GM12865 (cell line): ENCODE measurements at places on chromosomes 7 and 10.

- peak; percentile 10 for DNase-seq
Observed at GRCh38 chr10:101444058-101444898, 90.3 kb downstream of the BTRC start.

DNA sequence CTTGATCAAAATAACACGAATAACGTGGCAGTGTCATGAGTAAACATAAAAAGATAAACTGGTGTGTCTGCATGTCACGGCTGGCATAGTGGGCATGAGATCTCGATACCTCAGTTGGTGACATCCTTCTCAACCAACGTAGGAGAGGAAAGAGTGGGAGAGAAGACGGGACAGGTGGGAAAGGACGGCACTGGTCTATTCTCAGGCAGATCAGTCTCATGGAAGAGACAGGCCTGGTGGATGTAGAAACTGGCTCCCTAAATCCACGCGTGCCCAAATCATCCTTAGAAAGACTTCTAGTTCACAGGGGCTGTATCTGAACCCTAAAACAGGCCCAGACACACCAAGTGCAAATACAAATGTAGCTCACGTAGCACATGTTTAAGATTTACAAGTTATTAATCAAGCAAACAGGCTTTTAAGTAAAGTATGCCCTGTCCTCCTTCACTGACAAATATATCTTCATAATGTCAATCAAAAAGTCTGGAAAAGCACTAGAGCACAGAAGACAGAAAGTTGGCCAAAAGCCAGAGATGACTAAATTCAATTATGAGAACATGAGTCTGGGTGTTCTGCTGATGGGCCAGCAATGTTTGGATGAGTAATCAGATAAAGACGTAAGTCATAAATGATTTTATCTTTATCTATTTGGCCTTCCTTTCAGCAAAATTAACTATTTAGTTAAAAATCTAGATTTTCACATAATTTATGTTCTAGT is 56.3 kb downstream of the SFMBT2 start:
- DNase-seq = peak; percentile 15

GRCh38 chr10:389261-389790 is 254.1 kb downstream of the ZMYND11 start:
- DNase-seq = no peak

DNA sequence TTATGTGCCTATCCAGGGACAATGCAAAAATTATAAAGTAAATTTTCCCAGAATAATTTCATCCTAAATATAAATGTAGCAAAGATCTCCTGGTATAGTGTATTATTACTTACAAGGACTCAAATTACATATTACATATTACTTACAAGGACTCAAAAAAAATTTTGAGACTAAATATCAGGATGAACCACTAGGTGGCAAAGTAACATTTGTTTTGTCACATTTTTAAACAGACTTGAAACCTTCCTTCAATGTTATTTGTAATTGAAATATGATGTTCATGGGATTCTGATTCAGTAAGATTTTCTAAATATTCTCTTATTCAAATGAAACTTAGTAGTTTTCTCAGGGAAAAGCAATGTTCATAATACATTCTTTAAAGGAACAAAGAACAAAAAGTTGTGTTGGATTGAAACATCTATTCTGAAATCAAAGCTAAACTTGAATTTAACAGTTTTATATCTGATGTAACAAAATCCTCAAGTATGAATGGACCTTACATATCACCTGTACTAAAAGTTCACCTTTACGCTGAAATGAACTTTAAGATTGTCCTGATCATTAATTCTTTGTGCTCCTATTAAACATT is 74.3 kb upstream of the GNAI1 start:
- peak; percentile 38 for DNase-seq

DNA sequence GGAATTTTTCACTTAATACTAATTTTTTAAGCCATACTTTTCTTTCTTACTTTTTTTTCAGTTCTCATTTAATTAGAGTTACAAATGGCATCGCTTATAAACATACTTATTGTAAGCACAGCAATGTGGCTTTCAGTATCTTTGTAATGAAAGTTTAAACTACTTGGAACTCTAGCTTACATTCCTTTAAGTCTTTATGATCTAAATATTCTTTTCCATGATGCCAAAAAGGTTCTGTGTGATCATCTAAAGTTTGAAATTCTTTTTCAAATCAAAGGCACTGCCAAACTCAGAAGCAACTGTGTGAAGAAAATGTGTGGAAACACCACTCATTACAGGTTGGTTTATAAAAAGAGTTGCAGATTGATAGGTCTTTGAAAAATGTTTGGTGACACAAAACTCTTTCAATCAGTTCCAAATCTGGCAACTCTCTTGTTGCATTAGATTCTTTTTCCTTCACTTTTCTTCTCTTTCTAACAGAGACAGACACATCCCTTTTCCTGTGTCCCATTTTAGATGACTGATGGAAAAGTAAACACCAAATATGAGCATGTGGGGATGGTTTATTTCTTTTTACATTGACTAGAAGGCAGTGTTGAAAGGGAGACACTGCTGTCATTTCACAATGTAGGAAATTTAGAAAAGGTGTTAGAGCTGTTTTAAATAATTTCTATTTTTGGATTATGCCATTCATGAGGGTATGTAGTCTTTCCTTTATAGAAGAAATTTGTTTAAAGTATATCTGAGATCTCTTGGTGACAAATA is 392.3 kb downstream of the SUGCT start:
- DNase-seq = no peak

- DNase-seq = no peak
Observed at GRCh38 chr7:75795831-75796285, 17.7 kb downstream of the CCL24 start.

DNA sequence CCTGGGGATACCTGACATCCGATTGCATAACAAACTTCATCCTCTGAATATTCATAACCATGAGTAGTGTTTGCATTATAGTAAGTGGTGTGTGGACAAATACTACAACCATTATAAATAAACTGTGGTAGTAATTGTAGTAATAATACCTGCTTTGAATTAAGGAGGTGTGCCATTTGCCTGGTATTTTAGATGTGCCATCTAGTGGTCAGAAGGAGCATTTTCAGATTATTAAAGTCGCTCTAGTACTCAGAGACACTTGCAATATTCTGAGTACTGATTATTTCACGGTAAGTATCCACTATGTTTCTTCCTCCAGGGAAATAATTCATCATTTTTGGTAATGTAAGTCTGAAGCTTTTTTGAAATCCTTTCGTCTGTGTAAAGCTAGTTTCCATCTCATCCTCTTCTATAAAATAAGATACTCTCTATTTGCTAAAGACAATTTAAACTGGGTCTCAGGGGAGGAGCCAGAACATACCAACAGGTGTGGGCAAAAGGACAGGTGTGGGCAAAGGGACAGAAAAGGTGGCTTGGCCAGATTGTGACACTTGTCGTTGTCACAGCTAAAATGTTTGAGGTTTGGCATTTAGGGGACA is 115.3 kb upstream of the WDR11 start:
- peak; percentile 28 for DNase-seq

DNA sequence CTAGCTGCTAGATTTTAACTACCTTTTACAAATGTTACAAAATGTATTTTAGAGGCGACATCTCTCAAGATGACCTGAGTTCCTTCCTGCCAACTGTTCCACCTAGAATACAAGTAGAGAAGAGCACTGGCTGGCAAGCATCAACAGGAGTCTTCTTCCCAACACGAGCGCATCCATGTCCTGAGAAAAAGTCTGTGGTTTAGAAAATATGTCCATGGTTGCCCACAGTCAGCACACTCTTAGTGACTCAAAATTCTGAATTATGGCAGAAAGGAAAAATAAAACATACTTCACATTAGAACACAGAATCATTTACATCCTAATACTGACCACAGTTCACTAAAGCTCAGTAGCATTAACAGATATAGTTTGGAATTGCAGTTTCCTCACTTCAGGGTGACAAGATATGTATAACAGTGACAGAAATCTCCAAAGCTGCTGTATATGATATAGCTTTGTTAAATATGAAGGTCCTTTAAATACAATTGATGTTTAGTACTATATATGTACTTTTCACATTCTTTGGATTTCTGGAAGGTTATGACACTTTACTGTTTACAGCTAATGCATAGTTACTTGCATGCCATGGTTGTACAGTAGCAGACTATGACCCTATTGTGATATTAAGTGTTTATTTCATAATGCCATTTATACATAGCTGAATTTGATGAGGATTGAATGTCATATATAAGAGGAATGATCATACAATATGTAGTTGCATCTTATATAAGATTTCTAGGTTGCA is 327.1 kb downstream of the GFRA1 start:
- no peak for DNase-seq

- no peak for DNase-seq
Observed at GRCh38 chr10:1968257-1969033, 231.1 kb upstream of the ADARB2 start.
